ENCODE measurements at places on chromosomes 2 and 18.

DNA sequence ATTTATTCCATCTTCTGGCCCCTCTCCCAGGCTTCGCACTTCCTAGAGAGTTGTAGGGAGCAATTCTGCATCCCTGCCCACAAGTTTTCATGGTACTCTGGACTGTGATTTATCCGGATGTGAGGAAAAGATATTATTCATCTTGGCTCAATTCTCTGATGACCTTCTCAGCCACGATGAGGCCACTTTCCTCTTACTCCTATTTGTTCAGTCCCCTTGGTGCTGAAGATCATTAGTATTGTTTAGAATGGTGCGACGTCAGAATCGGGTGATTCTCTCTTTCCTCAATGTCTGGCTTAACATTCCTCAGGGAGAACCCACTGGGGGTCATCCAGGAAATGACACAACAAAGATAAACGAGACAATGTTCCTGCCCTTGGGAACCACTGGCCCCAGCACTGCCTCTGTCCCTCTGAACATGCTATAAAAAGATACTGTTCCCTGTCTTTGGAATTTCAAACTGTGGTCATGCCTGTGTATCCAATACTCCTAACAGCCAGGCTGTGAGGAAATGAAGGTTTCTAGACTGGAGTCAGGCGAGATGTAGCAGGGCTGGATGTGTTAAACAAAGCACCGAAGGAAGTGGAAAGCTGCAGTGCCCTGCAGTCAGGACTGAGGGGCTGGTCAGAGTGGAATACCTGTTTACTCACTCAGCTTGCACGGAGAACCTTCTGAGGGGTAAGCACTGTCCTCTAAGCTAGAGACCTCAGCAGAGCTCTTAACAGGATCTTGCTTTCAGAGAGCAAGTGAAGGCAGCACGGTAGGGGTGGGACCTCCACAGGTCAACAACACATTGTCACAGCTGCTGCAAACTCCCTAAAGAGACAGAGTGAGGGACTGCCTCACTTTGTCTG lies 12.9 kb upstream of the GLI2 start:
- no peak for DNase-seq

DNA sequence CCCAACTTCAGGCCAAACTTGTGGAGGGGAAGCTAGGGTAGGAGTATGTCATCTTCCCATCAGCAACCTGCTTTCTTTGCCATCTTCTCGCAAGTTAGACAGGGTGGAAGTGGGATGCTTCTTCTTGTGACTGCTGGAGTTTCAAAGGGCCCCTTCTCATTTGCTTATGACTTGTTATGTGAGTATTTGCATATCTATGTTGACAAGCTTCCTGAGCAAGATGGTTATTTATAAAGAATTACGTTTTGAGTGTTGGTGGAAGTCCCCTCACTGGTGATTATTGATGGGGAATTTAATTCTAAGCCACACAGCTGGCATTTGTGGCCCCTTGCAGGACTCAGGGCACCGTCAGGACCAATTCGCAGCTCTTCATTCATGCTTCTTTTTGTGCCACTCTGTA lies 791.0 kb downstream of the LRRTM4 start:
- DNase-seq, result no peak

DNA sequence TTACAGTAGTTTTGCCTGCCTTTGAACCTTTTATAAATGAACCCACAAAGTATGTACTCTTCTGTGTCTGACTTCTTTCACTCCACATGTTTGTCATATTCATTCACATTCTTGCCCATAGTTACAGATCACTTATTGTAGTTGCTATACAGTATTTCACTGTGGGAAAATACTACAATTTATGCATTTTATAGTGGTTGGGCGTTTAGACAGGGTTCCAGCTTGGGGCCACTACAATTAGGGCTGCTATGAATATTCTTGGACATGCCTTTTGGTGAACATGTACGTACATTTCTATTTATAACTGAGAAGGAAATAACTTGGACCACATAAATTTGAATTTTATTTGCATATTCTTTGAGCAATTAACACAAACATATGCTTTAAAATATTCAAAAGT lies 15.4 kb upstream of the PMAIP1 start:
- DNase-seq, result no peak

GRCh38 chr18:5729983-5730699 lies 165.2 kb downstream of the TMEM200C start:
- DNase-seq, result no peak

- DNase-seq, result no peak
These were observed 79.4 kb downstream of the KCTD1 start for GRCh38 chr18:26468931-26469340.

DNA sequence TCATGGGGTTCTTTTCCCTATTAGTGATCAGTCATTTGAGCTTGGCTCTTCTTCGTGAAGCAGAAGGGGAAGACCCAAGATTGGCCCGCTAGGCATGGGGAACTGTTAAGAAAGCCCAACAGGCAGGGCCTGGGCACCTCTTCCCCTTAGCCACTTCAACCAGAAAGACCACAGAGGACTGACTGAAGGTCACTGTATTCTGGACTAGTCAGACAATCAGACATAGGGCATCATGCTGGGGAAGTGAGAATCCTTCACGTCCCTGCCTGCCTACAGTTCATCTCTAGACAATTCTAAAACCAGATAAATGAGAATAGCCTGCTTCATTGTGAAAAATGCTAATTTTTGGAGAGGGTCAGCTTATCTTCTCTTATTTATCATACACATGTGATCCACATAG lies 28.1 kb downstream of the FAP start:
- DNase-seq, result no peak

DNA sequence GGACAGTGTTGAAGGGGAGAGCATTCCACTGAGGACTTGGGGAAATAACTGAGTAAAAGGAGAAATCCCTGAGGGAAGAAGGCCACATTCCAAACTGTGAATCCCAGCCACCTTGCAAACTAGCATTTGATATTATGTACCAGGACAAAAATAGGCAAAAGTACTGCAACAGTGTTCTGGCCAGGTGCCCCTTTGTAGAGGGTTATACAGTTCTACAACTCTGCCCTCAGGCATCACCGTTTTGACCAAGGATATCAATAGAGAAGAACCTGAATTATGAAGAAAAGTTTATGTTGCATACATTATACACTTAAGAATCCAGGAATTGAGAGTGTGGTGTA lies 20.6 kb upstream of the CAVIN2 start:
- no peak for DNase-seq

DNA sequence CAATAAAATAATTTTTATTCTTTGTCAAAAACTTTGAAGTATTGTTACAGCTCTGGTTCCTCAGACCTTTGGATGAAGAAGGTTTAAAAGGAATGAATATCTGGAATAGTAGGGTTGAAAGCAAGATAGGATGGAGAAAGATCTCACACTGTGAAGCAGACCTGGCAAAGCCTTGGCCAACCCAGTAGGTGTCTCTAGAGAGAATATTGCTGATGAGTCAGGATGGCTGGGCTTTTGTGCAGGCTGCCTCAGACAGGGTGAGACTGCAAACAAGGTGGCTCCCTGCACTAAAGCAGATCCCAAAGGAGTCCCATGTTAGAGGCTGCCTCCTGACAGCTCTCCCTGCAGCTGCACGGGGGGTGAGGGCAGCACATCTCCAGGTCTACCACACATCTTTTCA lies 226.0 kb upstream of the ITGA4 start:
- DNase-seq, result no peak

DNA sequence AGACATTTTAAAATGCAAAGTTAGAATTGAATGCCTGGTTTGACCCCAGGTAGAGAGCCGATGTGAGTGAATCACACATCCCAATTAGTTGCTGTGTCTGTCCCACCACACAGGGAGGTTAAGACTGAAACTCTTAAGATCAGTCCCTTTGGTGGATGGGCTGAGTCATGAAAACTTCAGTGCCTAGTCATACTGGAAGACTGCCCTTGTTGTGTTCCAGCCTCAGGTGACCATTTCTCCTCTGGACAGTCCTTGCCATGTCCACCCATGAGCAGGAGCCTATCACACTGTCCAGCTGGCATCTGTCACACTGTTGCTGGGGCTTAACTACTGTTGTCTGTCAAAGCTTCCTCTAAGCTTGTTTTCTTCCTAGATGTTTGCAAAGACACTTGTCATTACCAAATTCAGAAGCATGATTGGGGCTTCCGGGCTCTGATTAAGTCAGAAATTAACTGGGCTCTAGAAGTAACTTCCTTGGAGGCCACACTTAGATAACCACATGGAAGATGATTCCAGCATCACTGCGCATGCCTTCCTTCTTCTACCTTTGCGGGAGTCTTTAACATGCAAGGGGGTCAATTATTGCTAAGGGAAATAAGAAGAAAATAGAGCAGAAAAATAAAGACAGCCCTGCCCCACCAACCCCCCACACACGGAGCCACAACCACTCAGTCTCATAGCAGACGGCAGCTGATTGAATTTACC lies 21.3 kb downstream of the CYRIA start:
- no peak for DNase-seq

DNA sequence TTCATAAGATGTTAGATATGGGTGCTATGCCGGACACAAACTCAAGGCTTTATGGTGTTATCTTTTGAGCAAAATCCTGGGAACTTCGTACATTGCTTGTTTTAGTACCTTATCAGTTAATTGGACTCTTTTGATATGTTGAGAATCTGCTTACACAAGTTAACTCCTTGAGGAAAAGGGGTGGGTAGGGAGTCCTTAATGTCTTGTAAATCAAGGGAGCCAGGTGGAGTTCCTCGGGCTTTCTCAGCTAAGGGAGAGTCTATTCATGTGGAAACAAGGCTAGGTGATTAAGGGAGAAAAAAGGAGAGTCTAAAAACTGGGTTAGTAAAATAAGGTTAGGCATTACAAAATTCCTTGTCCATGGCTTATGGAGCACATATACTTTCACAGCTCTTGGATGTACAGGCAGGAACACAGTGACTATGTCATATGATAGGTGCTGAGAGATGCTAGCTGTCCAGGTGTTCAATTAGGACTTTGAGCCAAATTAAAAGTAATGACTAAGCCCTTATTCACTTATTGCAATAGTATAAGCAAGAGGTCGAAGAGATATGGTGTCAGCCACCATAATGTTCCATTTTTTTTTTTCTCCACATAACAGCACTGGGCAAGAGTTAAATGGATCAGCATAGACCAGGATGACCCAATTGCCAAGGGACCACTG lies 59.5 kb upstream of the DYNAP start:
- DNase-seq, result no peak

DNA sequence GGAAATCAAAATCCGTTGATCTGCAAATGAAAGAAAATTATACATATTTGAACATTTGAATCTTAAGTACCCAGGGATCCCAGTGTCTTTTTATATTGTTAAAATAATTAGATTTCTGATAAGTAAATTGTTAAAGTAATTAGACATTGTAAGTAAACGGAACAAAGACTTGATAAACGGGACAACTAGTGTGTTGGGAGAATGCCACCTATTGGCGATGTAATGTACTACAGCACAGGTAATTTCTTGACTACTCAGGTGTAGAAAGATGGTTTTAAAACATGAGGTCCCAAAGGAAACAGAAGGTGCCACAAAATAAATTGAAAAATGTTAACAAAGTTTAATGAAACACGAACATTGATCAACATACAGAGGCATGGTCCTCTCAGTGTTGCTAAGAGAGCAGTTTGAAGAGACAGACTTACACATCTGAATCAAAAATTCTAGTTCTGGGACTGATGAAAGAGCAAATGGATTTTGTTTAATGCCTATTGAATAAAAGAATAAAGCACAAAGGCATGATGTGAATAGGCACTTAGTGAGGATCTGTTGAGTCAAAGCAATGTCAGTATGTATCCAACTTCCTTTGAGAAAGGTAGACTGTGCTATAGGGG lies 103.4 kb upstream of the RASGRP3 start:
- peak; percentile 19 for DNase-seq

GRCh38 chr2:212619954-212620353 lies 81.4 kb upstream of the ERBB4 start:
- no peak for DNase-seq

GRCh38 chr2:237551071-237551574 lies 15.3 kb upstream of the PRLH start:
- DNase-seq, result no peak

DNA sequence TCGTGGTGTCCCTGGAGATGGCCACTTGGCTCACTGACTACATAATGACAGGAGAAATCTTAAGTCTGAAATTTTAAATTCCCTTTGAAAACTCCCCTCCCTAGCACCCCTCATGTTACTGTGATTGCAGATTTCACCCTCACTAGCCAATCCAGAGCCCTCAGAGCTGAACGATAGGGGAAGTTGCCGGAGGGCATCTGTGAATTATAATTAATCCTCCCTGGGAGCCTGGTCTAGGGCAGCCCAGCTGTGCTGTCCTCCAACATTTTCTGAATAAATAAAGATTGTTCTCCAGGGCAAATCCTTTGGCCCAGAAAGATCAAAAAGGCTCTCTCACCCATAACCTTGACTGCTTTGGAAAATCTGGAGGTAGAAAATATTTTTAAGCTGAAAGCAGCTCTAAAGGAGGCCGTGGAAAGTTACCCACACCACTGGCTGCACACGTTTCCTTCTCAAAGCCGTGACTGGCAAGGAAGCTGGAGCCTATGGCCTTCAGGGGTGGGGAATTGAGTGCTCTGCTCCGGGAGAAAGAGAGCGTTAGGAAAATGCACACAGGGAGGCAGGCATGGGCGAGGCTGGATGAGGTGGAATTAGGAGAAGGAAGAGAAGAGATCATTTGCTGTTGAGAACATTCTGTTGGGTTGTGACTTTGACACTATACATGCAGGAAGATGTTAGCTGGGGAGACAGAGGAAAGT lies 68.9 kb upstream of the CNGA3 start:
- no peak for DNase-seq

- DNase-seq, result no peak
These were observed 262.4 kb upstream of the PKDCC start for GRCh38 chr2:41785251-41786022.

GRCh38 chr2:34848132-34848531 lies 1249.0 kb upstream of the FAM98A start:
- DNase-seq, result no peak

GRCh38 chr2:222217712-222218111 lies 81.1 kb downstream of the PAX3 start:
- no peak for DNase-seq

DNA sequence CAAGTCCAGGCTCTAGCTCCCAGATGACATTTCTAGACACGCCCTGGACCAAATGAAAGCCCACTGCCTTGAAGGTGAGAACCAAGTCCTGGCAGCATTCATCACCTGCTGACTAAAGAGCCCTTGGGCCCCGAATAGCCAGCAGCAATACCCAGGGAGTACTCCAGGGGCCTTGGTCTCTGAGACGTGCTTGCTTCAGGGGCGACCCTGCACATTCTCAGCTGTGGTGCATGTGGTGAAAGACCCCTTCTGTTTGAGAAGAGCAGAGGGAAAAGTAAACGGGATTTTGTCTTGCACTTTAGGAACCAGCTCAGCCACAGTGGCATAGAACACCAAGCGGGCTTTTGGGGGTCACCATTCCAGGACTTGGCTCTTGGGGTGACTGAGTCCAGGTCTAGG lies 260.5 kb upstream of the MYT1L start:
- DNase-seq, result no peak

- DNase-seq, result no peak
These were observed 40.0 kb downstream of the BCL2L11 start for GRCh38 chr2:111160758-111161157.

Data from central memory CD4-positive, alpha-beta T cell (primary cell).